ENCODE measurements at places on chromosomes 5 and 9.

DNA sequence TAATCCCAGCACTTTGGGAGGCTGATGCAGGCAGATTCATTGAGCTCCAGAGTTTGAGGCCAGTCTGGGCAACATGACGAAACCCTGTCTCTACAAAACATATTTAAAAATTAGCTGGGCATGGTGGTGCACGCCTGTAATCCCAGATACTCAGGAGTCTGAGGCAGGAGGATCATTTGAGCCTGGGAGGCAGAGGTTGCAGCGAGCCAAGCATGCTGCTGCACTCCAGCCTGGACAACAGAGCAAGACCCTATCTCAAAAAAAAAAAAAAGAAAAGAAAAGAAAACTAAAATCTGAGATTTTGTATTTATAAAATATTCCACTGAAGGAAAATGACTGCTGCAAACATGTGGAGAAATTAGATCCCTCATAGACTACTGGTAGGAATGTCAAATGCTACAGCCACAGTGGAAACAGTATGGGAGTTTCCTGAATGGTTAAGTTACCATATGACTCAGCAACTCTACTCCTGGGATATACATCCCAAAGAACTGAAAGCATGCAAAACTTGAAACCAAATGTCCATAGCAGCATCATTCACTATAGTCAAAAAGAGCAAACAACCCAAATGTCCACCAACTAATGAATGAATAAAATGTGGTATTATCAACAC, 106.1 kb downstream of the UBAP2 start:
- no peak for DNase-seq

DNA sequence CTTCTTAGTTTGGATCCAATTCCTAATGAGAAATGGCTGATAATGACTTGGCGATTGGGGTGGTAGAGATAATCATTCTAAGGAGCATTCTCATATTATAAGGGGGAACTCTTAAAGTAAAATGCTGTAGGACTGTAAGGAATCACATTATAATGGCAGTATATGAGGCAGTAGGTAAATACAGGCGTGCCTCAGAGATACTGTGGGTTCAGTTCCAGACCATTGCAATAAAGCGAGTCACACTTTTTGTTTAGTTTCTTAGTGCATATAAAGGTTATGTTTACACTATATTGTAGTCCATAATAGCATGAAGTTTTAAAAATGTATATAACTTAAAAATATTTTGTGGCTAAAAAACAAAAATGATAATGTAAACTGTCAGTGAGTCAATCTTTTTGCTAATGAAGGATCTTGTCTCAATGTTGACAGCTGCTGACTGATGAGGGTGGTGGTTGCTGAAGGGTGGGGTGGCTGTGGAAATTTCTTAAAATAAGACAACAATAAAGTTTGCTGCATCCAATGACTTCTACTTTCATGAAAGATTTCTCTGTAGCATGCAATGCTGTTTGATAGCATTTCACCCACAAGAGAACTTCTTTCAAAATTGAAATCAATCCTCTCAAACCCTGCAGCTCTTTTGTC, 15.8 kb downstream of the NMUR2 start:
- no peak for DNase-seq

GRCh38 chr9:81771571-81771970, 82.2 kb upstream of the TLE1 start:
- DNase-seq = no peak

- no peak for DNase-seq
These were observed 638.2 kb upstream of the SEMA6A start for GRCh38 chr5:117212866-117213265.

DNA sequence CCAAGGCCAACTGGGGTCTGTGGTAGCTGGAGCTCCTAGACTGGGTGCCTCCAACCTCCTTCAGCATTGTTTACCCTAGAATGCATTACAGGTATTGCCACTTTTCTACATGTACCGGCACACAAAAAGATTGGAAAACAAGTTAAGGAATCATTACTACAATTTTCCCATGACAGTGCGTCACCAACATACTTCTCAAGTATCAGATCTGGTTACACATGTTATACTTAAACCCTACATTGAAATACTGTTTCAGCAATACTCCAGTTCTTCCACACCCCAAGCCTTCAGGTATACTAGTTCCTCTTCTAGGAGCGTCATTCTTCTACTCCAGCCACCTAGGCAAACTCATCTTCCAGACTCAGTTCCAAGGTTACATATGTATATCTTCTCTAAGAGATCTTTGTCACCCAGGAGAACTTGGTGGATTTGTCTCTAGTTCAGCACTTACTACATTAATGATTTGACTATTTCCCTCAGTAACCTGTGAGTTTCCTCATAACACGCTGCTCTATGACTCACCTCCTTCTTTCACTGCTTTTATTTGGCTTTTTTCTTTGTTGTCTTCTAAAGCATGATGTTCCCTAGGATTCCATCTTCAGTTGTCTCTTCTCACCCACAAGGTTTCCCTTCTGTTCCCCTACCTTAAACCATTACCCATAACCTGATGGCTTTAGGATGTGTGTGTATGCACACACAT, 217.0 kb downstream of the AP3B1 start:
- no peak for DNase-seq

DNA sequence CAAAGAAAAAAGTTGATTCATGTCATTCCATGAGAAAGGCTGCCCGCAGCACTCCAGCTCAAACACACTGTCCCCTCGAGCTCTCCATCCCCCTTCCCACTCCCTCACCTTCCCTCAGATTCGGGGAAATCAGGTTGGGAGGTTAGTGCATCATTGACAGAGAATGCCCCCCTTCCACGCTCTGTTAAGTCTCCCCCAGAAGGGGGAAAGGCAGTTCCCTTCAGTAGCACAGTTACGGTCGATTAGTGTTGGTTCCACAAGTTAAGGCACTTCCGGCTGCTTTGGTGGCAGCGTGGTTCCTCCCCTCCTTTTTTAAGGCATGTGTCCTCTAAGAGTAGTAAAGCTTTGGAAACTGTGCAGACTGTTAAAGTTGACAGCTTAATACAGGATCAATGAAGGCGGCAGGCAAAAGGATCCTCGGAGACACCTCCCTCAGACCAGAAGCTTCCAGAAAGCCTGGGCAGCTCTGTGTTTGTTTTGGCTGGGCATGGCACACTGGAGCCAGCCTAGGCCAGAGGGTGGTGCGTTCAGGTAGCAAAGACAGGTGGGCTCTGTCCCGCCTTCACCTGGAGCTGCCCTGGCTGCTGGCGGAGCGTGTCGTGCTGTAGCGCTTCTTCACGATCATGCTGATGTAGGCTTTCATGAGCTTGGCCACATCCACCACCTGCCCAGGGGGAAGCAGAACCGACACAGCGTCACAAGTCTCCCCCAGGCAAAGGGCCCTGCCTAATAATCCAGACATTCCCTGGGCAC, 49.5 kb upstream of the RETREG1 start:
- DNase-seq = no peak

DNA sequence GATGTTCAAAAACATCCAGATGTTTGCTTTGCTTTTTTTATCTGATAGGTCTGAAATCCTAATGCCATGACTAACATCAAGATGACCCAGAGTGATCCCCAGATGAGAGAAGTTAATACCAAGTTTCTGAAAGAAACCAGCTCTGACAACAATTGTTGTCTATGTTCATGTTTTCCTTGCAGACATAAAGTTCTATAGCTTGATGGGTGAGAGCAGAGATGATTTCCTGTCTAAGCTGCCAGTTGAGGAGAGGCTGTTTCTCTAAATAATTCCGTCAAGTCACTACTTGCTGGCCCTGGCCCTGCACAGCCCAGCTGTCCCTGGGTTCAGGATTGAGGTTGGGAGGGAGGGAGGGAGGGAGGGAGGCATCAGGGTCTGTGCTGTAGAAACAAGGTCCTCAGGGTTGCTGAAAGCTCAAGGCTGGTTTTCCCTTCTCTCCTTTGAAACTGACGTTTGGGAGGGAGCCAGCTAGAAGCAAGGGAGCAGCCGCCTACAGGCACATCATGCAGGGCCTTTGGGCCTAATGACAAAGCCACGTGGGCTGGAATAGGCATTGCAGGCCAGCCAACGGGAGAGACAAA, 3.9 kb downstream of the SPARC start:
- no peak for DNase-seq

DNA sequence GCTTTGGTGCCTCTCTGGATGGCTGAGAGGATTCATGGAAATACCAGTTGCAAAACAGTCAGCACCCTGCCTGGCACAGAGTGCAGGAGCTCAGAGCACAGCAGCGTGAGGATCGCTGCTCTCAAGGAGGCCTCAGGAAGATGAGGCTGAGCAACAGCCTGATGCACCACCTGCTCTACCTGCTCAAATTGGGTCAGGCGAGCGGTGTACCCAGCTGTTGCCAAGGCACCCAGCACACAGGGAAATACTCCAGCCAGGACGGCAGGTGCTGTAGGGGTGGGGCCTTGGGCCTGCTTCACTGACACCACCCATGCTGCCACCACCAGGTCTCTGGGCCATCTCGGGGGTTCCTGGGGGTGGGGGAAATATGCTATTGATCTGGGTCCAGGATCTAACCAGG, 4.3 kb downstream of the EEIG1 start:
- no peak for DNase-seq

DNA sequence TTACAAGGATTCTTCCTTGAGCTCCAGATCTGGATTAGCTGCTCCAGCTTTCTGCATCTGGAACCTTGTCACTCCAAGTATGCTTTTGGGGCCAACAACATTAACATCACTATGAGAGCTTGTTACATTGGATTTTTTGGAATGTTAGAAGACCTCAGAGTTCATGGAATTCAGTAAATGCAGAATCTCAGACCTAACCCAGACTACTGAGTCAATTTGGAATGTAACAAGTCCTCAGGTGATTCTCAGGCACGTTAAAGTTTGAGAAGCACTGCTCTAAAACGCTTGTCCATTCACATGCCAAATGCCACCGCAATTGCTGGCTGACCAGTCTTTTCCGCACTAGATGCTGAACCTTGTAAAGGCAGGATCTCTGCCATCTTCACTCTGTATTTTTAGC, 251.4 kb upstream of the TRIM32 start:
- DNase-seq = no peak

- no peak for DNase-seq
These were observed 69.4 kb downstream of the C9orf50 start for GRCh38 chr9:129551393-129551973.

- DNase-seq = no peak
These were observed 245.1 kb upstream of the MEF2C start for GRCh38 chr5:89128092-89128491.

DNA sequence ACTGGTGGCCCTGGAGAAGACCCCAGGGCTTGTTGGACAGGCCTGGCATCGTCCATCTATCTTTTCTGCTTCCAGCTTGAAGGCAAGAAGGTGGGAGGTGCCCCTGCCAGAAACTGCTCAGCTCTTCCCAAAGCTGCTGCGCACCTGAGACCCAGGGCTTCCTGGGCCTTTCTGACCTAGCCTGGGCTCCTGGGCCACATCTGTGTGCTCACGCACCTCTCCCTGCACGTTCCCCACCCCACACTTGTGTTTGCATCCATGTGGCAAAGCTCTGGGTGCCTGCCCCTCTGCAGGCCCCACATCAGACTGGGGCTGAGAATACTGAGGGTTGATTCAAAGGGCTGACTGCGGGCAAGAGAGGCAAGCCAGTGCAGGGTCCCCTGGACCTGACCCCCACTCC, 63.4 kb downstream of the PFDN1 start:
- no peak for DNase-seq

- DNase-seq = no peak
These were observed 47.3 kb downstream of the SLC1A1 start for GRCh38 chr9:4537581-4537980.

GRCh38 chr9:136291306-136292025, 12.4 kb downstream of the CCDC187 start:
- DNase-seq = no peak

GRCh38 chr5:87327998-87328397, 60.3 kb downstream of the RASA1 start:
- DNase-seq = no peak

- DNase-seq = no peak
These were observed 419.2 kb downstream of the AGTPBP1 start for GRCh38 chr9:85322592-85322991.

GRCh38 chr5:164300295-164300694, 794.9 kb downstream of the MAT2B start:
- DNase-seq = no peak

DNA sequence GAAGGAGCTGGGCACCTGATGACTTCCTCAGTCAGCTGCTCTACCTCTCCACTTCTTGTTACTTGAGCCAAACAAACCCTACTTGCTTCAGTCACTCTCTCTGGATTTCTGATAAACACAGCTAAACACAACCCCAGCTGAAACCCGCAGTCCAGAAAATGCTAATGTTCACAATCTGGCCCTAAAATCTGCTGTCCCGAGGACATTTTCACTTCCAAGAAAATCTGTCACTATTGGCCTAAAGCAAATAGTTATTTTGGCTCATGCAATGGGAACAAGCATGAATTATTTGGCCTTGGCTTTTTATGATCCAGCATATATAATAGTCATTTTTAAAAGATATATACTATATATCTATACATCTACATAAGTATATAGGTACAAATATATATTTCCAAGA, 19.1 kb downstream of the FAM81B start:
- no peak for DNase-seq

DNA sequence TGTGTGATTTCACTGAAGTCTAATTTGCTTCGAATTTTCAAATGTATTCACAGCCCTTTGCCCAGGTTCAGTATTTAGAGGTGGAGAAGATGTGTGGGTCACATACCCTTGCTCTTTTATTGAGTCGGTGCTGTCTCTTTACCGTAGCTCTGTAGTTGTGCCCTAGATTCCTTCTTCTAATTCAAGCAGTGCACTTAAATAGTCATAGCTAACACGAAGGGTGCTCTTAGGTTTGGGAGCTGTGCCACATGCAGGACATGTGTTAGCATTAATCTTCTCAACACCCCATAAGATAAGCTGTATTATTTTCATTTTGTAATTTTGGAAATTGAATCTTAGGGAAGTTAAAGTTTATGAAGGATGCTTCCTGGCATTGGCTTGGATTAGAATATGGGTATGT, 293.3 kb downstream of the MAST4 start:
- no peak for DNase-seq

- DNase-seq = no peak
These were observed 22.6 kb downstream of the TGFBR1 start for GRCh38 chr9:99127356-99128132.

DNA sequence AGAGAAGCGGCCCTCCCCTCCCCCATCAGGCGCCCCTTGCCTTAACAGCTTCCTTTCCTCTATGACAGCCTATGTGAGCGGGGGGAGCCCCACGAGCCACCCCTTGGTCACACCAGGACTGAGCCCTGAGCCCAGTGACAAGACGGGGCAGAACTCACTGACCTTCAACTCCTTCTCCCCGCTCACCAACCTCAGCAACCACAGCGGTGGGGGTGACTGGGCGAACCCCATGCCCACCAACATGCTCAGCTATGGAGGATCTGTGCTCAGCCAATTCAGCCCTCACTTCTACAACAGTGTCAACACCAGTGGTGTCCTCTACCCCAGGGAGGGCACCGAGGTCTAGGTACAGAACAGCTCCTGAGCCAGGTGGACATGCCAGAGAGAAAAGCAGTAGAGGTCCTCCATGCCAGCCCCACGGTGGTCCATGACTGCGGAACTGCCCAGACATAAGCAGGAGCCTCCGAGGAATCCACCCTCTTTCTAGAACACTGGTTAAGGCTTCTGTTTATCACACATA, 2.6 kb downstream of the FOXI1 start:
- peak; percentile 61 for DNase-seq
